ENCODE measurements at places on chromosomes 1 and 21.

GRCh38 chr1:247529771-247530355, 6.4 kb downstream of the OR2C3 start:
- DNase-seq = no peak

- no peak for DNase-seq
These were observed 20.2 kb downstream of the SDC3 start for GRCh38 chr1:30888391-30888790.

GRCh38 chr1:187943606-187944403, 1115.1 kb downstream of the PLA2G4A start:
- no peak for DNase-seq

DNA sequence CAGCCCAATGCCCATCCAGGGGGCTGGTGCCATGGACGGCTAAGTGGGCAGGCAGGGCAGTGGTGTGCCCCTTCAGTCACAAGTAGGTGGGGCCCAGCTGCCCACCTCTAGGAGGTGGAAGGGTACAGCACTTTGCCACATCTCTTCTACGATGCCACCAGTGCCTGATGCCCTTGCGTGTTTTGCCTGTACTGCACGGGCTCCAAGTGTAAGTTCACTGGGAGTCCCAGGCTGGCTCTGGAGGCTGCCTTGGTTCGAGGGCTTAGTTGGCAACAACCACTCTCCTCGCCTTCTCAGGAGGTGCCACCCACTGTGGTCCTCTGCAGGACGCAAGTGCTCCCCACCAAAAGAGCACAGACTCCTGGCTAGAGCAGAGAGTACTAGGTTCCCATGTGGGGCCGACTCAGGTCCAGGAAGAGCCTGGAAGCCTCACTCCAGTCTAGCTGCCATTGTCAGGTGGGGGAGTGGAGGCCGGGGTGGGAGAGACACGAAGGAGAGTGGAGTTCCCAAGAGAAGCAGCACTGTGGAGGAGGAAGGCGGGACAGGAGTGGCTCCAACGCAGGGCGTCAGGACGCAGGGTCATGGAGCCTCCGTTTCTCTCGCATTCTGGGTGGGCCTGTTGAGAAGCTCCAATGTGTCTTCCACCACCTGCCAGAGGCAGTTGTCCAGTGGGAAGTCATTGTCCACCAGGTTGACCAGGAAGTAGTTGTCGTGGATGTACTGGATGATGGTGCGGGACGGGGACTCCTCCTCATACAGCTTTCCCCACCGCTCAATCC, 15.5 kb downstream of the MTHFR start:
- no peak for DNase-seq

DNA sequence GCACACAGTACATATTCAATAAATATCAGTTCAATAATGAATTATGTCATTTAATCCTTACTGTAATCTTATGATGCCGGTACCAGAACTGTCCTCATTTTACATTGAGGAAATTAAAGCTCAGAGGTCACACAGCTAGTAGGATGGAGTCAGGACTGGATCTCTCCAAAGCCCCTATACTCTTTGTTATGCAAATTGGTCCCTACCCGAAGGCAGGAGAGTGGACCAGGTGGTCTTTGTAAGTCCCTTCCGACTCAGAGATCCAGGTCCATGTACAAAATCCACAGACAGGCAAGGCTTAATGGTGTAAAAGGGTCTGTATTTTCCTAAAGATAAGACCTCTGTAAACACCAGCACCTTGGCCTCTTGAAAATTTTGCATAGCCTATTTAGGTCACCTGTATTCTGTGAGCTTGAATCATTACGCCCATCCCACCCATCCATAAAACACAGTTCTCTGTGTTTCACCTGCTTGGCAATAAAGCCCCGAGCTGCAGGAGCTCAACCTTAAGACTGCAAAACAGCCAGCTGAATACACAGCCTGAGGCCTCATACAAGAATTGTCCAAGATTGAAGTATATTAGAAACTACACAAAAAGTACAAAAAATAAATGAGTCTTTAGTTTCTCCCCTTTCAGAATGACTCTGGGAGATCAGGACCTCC, 41.7 kb downstream of the PLXNA2 start:
- DNase-seq = no peak

- DNase-seq = peak; percentile 87
These were observed 37.4 kb upstream of the WASF2 start for GRCh38 chr1:27527223-27527889.

DNA sequence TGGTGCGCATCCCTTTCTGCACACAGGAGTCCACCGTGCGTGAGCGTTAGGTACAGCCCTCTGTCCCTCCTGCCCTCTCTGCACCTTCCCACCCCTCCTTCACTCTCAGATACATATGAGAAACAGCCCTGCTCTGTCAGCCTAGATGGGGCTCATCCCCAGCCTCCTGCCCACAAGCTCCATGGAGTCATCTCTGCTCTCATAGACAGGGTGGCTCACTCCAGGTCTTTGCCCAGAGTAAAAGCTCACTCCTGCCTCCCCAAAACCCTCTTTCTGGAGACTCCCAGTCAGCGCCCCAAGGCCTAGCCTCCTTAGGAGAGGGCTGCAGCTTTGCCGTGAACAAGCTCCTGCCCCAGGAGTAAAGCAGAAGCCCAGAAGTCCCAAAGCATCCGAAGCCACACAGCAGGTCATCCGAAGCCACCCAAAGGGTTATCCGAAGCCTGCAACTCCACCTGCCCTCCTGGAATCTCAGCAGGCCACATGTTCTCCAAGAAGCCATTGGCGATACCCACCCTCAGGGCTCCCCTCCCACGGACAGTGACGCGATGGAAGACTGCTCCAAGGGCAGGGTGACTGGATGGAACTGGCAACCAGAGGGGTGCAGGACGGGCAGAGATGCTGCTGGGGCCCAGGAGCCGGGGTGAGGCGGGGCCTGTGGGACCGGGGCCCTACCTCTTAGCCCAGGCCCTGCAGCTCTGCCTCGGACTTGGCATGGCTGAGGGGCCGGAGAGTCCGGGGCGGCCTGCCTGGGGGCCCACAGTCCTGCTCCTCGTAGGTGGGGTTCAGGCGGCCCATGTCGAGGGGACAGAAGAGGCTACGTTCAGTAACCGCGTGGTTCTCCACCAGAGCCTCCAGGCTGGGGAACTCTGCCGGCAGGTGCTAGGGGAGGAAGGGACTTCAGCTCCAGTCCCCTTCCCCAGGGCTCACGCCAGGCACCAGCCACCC, 3.6 kb upstream of the KIF17 start:
- peak; percentile 42 for DNase-seq

DNA sequence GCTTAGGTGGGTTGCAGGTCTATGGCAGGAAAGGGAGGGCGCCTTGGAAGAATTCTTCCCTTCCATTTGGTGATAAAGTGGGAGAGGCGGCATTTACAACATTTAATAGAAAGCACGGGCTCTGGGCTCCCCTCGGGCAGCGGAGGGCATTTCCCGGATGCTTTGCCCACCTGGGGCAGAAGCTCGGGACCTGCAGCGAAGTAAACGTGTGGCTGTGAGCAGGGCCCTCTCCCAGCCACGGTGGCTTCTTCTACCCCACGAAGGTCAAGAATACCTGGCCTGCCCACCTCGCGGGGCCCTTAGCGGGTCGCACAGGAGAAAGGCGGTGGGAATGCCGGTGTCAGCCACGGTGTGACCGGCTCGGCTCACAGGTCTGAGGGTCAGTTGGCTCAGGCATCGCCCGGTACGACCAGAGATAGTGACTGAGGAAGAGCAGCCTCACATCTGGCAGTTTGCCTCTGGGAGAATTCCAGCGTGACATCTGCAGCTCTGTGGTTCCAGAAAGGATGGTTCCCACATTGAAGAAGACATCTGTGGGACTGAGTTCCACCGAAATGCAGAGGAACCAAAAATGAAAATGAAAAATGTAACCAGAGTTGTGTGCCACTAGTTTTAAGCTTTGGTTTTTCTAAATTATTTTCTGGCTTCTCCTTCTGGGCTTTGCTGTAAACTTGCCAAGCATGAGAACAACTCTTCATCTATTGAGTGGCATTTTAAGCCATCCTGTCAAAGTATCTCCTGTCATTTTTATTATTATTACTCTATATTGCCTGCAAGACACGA, 720 bp upstream of the F3 start:
- peak; percentile 74 for DNase-seq

DNA sequence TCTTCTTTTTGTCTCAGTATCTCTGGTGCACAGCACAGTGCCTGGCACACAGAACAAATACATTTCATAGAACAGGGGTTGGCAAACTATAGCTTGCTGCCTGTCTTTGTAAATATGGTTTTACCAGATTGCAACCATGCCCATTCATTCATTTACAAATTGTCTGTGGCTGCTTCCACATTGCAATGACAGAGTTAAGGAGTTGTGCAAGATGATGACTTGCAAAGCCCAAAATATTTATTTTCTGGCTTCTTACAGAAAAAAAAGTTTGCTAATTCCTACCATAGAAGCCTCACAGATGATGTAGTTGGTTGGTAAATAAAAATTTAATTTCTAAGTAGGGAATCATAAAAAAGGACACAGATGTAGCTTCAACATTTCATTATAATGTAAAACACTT, 11.2 kb upstream of the HMGB4 start:
- no peak for DNase-seq

- no peak for DNase-seq
These were observed 529.6 kb upstream of the ZRANB2 start for GRCh38 chr1:71610476-71610875.

GRCh38 chr1:193042766-193043691, 16.1 kb downstream of the UCHL5 start:
- no peak for DNase-seq

DNA sequence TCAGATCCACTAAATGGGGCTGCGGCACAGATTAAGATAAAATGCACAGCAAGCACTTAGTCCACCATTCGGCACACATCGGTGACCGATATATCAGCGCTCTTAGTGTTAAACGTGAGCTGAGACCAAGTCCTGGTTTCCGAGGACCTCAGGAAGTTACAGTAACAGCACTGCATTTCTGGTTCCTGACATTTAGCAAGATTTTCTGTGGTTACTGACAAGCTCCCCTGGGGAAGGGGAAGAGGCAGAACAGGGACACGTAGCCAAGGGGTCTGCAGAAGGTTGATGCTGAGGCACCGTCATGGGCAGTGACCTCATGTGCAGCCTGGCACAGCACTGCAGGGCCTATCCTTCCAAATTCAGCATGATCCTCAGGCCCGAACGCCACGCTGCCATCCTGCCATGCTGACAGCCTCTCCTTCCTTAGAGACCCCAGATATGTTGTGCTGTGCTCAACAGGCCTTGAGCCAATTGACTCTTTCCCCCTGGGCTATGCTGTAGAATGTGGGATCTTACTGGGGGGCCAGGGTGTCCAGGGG, 13.4 kb upstream of the PEF1 start:
- no peak for DNase-seq

DNA sequence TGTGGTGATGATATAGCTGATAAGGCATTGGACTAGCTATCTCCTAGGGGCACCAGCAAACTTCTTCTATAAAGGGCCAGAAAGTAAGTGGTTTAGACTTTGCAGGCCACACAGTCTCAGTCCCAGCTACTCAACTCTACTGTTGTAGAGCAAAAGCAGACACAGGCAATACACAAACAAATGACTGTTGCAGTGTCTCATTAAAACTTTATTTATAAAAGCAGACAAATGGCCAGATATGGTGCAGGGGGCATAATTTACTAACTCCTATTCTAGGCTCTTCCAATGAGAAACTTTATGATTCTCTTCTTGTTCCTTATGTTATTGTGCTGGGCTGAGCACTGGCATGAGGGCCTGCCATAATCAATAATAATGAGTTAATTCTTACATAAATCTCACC, 176.8 kb upstream of the POU3F1 start:
- DNase-seq = no peak

- DNase-seq = no peak
These were observed 11.9 kb downstream of the SLC41A1 start for GRCh38 chr1:205800981-205801703.

DNA sequence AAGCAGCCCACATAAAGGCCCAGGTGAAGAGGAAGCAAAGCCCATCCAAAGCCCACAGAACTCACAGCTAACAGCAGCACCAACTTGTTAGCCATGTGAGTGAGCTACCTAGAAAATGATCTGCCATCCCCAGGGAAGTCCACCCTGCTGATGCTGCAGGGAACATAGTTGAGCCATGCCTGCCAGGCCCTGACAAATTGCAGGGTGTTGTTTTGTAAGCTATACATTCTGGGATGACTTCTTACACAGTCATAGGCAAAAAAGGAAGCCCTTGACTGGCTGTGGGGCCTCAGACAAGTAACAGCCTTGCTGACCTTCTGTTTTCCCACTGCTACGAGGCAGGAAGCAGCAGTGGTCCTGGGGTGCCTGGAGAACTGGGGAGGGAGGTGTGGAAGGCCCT, 262.7 kb downstream of the MATN1 start:
- peak; percentile 13 for DNase-seq

DNA sequence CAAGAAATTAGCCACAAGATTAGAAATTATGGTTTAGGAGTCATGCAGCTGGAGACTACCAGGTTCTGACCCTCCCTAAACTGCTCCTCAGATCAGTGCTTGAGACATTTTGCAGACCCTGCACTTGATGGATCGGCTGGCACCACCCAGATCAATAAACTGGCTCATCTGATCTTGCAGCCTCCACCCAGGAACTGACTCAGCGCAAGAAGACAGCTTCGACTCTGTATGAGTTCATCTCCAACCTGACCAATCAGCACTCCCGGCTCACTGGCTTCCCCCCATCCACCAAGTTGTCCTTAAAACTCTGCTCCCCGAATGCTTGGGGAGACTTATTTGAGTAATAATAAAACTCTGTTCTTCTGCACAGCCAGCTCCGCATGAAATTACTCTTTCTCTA, 40.0 kb downstream of the L1TD1 start:
- no peak for DNase-seq

DNA sequence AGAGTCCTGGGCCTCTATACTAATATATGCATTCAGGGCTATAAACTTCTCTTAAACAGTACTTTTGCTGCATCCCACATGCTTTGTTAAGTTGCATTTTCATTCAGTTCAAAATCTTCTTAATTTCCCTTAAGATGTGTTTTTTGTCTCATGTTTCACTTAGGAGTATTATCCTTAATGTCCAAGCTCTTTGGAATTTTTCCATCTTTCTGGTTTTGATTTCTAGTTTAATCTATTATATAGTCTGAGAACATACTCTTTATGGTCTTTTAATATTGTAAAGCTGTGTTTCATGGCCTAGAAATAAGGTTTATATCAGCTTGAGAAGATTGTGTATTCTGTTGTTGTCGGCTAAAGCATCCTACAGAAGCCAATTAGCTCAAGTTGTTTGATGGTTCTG, 1041.8 kb downstream of the PLA2G4A start:
- DNase-seq = no peak

GRCh38 chr1:11294951-11295350, 22.0 kb downstream of the UBIAD1 start:
- DNase-seq = no peak

- no peak for DNase-seq
These were observed 333.5 kb upstream of the B3GALT2 start for GRCh38 chr1:193519922-193520321.

DNA sequence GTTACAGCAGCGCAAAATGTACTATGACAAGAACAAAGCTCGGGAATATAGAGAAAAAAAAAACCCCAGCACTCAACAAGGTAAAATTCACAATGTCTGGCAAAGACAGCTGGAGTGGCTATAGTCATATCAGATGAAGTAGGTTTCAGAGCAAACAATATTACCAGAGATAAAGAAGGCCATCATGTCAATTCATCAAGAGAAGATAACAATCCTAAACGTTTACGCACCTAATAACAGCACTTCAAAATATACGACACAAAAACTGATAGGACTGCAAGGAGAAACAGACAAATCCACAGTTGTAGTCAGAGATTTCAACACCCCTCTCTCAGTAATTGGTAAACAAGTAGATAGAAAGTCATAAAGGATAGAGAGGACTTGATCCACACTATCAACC, 455.2 kb downstream of the PTPRU start:
- DNase-seq = no peak

GRCh38 chr1:236365999-236366570, 28.0 kb upstream of the EDARADD start:
- no peak for DNase-seq

Measured in psoas muscle (tissue), 8 donors.